Stimulated activated CD4-positive, alpha-beta T cell treated with anti-CD3 and anti-CD28 coated beads, Interleukin-4, amount 100 ng/mL, for 4 hours (primary cell): ENCODE measurements at places on chromosomes 11 and 22.

- no peak for DNase-seq
These were observed 91.8 kb downstream of the FAM76B start for GRCh38 chr11:95697614-95698408.

- no peak for DNase-seq
These were observed 5.8 kb downstream of the CCDC34 start for GRCh38 chr11:27357250-27357649.

GRCh38 chr11:101817581-101817980 is 97.2 kb upstream of the CEP126 start:
- no peak for DNase-seq

GRCh38 chr11:116970485-116971292 is 127.5 kb downstream of the SIK3 start:
- no peak for DNase-seq

- DNase-seq, result no peak
These were observed 9.7 kb downstream of the PDGFD start for GRCh38 chr11:104154296-104154695.

DNA sequence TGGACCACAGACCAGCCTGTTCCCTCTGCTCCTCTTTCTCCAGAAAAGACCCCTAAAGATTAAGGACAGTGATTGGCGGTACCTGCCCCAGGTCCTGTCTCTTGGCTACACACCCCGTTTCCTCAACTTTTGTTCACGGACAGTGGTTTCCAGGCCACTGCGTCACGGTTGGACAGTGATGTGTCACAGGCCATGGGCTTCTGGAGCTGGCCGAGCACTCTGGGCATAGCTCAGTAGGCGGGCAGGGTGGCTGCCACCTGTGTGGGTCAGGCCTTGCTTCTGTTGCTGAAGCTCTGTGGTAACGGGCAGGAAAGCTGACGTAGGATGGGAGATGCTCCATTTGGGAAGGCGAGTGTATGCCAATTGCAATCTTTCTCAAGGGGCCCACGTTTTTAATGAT is 13.6 kb downstream of the TUB start:
- no peak for DNase-seq

DNA sequence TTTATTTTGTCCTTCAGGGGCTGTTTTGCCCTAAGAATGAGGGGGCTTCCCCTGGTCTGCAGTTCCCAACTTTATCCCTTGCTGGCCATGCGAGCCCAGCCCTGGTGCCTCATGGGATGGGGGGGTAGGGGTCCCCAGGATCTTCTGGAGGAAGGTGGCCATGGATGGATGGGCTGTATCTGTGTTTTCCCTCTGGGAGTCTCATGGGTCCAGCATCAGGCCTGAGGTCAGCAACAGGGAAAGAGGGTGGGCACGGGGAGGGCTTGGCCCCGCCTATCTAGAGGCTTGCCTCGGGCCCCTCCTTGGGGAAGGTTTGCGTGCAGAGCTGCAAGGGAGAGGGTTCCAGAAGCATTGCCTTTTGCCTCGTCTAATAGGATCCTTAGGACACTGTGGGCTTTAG is 10.8 kb upstream of the ADORA2A start:
- no peak for DNase-seq

GRCh38 chr11:123702139-123702538 is 39.3 kb downstream of the ZNF202 start:
- DNase-seq, result no peak

GRCh38 chr11:68903288-68904247 is at the start of the genes IGHMBP2 and MRPL21:
TSS of gene IGHMBP2 (plus strand) at chr11:68903891. CDS start at chr11:68903953, 62 bp downstream.
TSS of gene MRPL21 (minus strand) at chr11:68903832. CDS start at chr11:68903810, 22 bp downstream.
- peak; percentile 84 for DNase-seq
